HCT116 (cell line): ENCODE measurements at places on chromosomes 12 and 14.
A peak's percentile ranks its signal among the peaks of the same experiment; 100 is the strongest.

DNA sequence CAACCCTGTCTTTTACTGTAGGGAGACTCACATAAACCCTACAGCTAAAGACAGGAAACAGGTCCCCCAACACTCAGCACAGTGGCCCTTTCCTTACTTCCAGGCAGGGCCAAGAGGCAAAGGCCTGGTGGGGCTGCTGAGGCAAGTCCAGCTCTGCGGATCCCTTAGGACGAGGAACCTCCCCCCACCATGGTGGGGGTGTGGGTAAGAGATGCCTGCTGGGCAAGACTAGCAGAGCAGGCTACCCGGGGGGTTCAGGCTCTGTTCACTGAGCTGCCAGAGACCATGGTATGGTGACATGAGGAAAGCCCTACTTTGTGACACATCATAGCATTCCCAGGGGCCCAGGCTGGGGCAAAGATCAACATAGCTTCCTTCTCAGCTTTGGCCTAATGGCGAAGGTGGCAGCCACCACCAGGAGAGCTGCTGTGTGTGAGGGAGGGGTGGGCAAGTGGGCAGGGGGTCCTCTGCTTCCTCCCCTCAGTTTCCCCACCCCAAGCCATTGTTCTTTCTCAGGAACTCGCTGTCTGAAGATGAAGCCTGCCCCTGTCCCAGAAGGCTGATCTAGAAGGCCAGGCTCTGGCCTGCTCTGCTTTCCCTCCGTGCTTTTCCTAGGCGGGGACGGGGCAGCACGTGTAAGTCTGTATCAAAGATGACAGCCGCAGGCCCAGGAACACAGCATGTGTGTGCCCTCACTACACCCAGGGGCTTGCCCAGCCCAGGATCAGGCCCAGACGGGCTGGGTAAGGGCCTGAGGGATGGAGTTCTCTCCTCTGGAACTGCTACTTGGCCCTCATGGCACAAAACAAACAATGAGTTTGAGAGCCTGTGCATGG lies 10.1 kb upstream of the TINF2 start:
- no peak for DNase-seq

DNA sequence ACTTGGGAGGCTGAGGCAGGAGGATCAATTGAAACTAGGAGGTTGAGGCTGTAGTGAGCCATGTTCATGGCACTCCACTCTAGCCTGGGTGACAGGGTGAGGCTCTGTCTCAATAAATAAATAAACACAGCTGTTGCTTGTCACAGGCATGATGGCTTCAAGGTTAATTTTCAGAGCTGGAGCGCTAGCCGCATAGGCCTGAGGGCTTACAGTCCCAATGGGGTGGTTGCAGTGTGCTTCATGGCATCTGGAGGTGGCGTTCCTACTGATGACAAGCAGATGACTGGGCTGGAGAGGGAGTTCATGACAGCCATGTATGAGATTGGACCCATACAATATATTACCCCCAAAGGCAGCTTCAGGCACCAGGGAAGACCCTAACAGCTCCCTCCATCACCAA lies 1.6 kb upstream of the FMNL3 start:
- no peak for DNase-seq

DNA sequence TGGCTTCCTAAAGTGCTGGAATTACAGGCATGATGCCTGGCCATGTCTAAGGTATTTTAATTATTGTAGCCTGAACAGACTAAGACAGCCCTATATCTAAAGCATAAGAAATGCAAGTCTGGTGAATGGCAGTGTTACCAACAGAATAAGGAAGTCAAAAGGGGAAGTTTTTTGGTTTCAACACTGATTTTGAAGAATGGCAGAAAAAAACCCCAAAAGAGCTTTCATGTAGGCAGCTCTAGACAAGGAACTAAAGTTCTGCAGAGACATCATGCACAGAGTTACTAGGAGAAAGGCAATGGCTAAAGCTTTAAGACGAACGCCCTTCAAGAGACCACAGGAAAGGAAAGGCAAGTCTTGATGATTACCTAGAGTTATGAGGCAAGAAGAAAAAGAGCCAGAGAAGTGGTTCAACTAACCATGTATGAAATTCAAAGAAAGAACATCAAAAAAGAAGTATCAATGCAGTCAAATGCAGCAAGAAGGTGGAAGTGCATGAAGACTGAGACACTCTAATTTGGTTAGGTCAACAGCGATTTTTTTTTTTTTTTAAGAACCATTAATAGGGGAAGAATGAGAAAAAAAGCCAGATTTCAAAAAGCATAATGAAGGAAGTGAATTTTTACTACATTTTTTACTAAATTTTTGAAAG lies 50.8 kb downstream of the RPS6KA5 start:
- DNase-seq: no peak

- no peak for DNase-seq
Measured at GRCh38 chr14:22184157-22184829, 404.7 kb downstream of the DAD1 start.

GRCh38 chr12:1126091-1126490 lies 135.1 kb downstream of the ERC1 start:
- no peak for DNase-seq

GRCh38 chr12:268483-268840 lies 5.8 kb upstream of the SLC6A13 start:
- DNase-seq: no peak

DNA sequence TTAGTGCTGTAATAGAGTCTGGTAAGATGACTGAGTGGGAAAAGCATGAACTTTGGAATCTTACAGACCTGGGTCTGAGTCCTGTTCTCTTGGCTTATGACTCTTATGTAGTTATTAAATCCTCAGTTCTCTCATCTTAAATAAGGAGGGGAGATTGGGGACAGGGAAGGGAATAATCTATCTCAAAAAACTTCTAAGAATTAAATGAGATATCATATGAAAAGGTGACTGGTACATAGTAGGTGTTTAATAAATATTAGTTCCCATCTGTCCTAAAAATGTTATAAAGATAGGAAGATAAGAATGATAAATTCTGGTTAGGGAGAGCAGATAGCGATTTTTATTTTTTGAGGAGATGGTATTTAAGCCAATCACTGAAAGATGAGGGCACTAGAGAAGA lies 119.1 kb downstream of the INSM2 start:
- no peak for DNase-seq

GRCh38 chr12:32382226-32382625 lies 17.1 kb upstream of the FGD4 start:
- no peak for DNase-seq

DNA sequence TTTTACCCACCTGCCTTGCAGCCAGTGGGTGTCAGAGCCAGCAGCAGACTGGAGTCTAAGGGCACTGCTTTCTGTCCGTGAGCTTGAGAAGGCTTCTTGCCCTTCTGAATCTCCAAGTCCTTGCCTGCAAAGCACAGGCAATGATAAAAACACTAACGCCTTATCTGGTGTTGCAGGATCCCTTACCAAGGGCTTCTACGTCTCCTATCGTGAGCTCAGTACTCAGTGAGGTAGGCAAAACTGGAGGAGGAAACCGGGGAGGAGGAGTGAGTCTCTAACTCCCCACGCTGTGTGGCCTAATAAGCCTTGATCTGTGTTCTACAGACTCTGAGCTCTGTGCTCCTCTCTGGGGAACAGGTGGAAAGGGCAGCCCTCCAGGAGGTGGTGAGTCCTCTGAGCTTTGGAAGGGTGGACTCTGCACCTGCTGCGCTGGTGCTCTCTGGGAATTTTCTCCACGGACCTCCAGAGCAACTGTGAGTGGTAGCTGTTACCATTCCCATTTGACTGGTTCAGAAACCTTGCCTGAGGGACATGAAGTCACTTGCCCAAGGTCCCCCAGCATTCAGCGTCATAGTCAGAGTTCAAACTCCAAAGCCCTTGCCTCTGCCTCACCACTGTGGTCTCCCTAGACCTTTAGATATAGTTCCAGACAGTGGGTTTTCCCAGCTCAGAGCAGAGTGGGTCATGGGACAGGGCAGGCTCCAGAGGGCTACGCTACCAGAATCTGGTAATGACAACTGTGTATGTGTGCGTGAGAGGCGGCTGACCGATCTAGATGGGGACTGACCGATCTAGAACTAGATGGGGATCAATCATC lies 7.0 kb upstream of the MARK3 start:
- no peak for DNase-seq

- DNase-seq: peak; percentile 73
Measured at GRCh38 chr12:74890237-74890599, 319.4 kb downstream of the KCNC2 start.

DNA sequence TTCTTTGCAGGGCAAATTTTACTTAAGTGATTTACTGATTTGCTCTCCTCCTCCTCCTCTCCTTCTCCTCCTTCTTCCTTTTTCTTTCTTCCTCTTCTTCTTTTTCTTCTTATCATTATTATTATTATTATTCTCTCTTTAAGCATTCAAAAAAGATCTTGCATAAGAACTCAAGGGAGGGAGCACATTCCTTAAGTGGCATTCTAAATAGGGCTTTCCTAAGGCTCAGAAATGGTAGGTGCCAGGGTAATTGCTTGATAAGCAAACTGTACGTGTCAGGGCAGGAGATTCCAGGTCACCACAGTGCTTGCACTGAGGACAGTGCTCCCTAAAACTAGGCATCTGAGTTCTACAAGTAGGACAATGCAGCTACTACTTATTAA lies 92.4 kb downstream of the SPTSSA start:
- no peak for DNase-seq

DNA sequence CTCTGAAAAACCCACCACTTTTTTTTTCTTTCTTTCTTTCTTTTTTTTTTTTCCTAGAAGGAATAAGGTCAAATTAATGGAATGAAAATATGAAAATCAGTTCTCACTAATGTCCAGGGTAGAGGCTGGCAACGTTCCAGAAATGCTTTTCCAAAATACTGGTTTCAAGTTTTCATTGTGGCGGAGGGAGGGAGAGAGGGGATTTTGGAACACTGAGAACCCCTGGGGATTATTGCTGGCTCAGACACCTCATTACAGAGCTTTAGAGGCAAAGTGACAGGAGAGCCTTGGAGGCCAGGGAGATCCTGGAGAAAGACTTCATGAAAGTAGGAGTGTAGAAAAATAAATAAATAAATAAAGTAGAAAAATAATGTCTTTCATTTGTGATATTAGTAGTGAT lies 45.4 kb downstream of the ALX1 start:
- DNase-seq: no peak

GRCh38 chr14:21053184-21054122 lies 4.2 kb upstream of the RNASE8 start:
- no peak for DNase-seq

DNA sequence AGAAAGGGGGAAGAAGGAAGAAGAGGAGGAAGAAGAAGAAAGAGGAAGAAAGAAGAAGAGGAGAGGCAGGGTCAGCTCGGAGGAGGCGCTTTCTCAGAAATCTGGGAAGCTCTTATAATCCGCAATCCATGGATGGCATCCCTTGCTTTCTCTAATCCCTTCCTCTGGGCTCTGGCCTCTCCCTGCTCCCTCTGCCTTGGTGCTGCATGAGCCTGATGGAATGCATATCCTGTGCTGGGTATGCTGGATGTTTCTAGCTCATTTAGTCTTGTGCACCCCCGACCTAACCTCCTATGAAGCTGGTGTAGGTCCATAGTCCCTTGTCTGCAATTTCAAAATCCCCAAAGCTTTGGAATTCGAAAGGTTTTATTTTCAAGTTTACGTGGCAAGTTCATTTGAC lies 94.2 kb upstream of the MYL2 start:
- DNase-seq: no peak

GRCh38 chr14:87961246-87961645 lies 31.7 kb downstream of the GALC start:
- DNase-seq: no peak

DNA sequence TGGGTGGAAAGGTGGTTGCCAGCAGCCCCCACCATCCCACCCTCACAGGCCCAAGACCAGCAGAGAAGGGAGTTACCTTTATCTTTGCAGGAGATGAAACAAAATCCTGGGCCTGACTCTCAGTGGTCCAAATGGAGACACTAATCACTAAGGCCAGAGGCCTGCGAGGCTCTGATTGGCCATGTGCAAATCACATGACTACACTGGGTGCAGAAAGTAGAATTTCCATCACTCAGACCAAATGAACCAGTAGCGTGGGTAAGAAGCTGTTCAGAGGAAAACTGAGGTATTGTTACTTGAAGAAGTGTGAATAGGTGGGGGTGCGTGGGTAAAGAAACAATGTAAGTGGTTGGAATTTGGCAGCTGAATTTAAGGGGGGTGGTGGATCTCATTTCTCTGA lies 20.2 kb upstream of the PPP1CC start:
- DNase-seq: no peak

- DNase-seq: no peak
Measured at GRCh38 chr12:78951803-78952551, 87.4 kb downstream of the SYT1 start.

GRCh38 chr14:32019276-32019675 lies 57.8 kb upstream of the ARHGAP5 start:
- no peak for DNase-seq

- DNase-seq: no peak
Measured at GRCh38 chr12:67988601-67989021, 636 bp upstream of the IFNG-AS1 start.

GRCh38 chr12:43062201-43062895 lies 472.8 kb upstream of the PRICKLE1 start:
- DNase-seq: no peak
